G401 (cell line): ENCODE measurements at places on chromosomes 13 and 19. TPM values are rescaled to one million over a fixed set of nuclear protein-coding genes. Genes with fewer than 3 reads are reported as not detected.
A peak's percentile ranks its signal among the peaks of the same experiment; 100 is the strongest.

- peak; percentile 94 for DNase-seq
Observed at GRCh38 chr13:110644892-110645521, 29.7 kb downstream of the NAXD start.

FCHO1 gene
- 4.9 and 9.3 TPM in 2 replicates for total RNA-seq

KRTDAP gene
- total RNA-seq, result not detected in 2 replicates

PABPC3 gene
- 0.12 and 0.24 TPM in 2 replicates for total RNA-seq

DNA sequence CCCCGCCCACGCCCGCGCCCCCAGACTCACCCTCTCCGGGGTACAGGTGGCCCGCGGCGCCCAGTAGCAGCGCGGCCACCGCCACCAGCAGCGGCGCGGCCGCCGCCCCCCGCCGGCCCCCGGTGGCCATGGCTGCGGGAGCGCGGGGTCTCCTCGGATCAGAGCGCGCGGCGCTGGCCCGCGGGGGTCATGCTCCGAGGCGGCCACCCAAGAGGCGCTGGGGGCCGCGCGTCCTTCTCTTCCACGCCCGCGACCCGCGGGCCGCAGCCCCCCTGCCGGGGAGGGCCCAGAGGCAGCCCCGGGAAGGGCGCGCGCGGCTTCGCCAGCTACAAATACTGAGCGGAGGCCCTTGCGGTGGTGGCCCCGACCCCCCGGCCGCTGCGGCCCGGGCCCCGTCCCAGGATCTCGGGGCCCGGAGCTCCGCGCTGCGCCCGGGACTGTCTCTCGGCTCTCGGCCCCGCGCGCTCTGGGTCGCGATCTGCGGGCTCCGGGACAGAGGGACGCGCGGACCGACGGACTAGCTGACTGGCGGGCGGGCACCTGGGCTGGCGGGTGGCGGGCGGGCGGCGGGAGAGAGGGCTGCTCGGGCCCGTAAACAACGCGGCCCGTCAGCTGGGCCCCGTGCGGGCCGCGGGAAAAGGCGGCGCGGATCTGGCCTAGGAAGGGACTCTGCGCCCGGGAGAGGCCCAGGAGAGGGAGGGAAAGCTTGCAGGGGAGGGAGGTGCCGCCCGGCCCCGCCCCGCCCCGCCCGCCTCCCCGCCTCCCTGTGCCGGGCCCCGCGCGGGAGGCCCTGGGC is at the start of gene INSR:
Gene INSR, minus strand, starts transcription at position 653 of the 796 bp plus-strand sequence. Its CDS starts 523 bp downstream, at position 130.
- peak; percentile 90 for DNase-seq

IL11 gene
- total RNA-seq, result 6.5 and 8.4 TPM in 2 replicates
